ENCODE measurements at places on chromosomes 6 and 20.

DNA sequence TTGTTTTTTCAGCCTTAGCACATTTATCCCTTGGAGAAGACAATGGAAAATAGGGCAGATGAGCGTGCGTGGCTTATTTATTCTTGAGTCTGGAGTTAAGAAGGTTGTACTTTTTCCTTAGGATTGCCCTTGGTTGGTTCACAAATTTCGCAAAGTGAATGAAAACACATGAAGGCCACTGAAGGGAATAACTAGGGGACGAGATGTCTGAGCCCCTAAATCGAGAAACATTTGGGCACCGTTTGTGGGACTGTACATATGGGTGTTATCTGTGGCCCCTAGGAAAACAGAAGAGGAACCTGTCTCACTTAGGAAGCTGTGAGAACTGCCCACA lies 19.4 kb upstream of the TRIM27 start:
- DNase-seq: no peak

DNA sequence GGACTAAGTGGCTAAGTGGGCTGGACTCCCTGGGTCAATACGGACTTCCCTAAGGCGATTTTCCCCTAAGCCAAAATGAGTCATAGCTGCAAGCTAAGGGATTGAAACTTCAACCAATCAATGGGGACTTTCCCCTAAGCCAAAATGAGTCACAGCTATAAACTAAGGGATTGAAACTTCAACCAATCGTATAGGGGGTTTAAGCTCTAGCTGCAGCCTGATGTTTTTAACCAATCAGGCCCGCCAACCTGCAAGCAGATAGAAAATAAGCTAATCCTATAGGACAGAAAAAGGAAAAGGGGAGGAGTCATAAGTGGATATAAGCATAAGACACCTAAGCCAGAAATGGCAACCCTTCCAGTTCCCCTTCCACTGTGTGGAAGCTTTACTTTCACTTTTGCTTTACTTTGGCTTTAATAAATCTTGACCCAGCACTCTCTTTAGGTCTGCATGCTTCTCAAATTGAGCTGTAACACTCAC lies 655.0 kb upstream of the HS3ST5 start:
- DNase-seq: no peak

- DNase-seq: no peak
These were observed 333.3 kb upstream of the ZFP64 start for GRCh38 chr20:52524861-52525260.

GRCh38 chr6:56760842-56761241 lies 118.2 kb upstream of the DST start:
- no peak for DNase-seq

DNA sequence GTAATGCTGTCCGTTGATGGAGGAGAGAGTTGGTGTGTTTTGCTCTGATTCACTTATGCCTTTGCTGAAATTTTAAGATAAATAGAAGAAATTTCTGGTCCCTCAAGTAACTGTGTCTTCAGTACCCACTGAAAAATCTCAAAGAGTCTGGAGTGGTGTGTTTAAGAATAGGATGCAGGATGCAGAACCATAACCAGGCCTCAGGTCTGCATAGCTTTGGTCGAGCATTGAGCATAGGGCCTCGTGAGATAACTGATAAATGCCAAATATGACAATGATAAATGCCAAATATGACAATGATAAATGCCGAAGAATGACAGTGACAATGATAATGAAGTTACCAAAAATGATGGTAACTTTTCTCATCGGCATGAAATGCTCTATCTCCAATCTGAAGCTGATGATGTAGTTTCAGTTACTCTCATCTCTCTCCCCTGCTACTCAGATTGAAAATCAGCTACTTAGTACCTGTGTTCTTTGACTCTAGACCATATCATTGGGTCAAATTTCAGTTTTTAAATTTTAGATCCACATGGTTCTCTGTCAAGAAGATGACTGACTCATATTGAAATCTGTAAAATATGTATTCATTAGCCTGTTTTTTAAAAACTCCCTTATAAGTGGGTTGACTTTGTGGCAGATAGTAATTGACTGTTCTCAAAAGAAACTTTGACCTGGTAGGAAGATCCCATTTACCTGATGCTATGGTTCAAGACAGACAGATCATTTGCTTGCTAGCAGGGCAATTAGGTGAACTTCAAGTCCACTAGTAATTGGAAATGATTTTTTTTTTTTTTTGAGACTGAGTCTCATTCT lies 96.6 kb downstream of the SLC16A10 start:
- no peak for DNase-seq

DNA sequence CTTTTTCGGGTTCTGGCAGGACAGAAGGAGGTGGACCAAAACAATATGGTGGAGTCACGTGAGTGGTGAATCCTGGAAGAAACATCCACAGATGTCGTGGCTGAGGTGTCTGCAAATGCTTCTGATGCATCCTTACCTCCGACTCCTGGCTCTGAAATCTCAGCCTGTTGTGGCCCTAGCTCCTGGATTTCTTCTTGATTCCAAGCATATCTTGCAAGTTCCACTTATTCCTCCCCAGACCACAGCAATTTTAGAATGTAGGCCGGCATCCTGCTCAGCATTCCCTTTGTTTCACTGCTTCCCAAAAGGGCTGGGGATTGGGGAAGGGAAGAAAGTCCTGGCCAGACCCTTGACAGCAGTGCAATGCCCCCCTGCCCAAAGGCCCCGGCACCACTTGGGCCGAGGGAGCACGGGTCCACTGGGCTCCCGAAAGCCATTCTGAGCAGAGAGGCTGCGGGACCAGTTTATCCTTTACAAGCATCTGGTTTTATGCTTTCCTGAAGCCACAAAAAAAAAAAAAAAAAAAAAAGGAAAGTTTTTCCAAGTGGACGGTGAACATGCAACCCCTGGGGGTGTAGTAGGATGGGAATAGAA lies 200.9 kb upstream of the RNF24 start:
- DNase-seq: no peak

DNA sequence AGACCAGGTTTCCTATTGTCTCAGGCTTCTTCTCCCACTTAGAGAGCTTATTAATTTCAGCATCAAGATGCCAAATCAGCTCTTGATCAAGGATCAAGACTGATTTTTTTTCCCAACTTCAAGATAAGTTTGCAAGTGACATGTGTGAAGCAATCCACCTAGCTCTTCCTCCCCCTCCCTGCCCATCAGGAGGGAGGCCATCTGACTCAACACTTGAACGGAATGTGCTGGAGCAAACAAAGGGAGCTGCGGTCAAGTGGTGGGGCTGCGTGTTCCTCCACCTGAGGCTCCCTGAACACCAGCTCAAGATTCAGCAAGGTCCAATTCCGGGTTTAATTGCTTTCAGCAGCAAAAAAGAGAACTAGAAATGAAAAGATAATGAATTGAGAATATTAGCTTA lies 38.7 kb downstream of the TTI1 start:
- no peak for DNase-seq

- DNase-seq: no peak
These were observed 29.2 kb downstream of the SYNJ2 start for GRCh38 chr6:158010591-158011477.

- DNase-seq: no peak
These were observed 93.2 kb downstream of the CLVS2 start for GRCh38 chr6:123089226-123089625.

DNA sequence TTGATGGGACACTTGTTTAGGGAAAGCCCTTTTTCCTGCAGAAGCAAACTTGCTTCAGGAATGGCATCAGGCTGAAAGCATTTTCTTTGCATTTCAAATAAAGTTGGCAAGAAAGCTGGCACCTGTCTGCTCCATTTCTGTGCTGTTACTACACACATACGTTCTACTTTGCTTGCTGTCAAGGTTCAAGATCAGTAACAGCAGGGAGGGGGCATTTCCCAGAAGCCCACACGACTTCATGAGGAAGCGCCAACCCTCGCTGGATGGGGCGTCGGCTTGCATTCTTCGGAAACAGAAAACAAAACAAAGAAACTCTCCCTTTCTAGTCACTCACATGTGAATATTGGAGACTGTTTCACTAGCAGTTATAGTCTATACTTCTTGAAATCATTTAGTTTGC lies 46.4 kb downstream of the AKAP12 start:
- DNase-seq: no peak

DNA sequence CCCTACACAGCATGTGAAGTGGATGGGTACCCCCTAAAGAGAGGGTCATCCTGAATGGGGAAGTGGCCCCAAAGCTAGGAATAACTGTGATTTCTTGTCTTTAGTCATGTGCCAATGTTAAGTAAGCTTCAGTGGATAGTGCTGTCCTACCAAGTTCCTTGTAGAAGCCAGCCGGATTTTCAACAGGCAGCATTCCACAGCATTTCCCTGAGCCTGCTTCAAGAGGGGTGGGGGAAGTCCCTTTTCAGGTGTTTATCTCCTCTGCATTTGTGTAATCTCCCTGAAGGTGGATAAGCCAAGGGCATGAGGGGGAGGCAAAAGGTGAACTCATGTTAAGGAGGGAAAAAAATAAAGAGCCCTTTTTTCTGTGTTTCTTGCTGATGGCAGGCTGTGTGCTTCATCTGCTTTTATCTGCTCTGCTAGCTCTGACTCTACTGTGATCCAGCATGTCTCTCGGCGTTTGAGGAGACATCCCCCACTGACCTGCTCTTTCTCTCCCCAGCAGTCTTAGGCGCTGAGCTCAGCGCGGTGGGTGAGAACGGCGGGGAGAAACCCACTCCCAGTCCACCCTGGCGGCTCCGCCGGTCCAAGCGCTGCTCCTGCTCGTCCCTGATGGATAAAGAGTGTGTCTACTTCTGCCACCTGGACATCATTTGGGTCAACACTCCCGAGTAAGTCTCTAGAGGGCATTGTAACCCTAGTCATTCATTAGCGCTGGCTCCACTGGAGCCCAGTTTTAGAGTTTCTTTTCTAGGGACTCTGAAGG lies 1.9 kb downstream of the EDN1 start:
- no peak for DNase-seq

DNA sequence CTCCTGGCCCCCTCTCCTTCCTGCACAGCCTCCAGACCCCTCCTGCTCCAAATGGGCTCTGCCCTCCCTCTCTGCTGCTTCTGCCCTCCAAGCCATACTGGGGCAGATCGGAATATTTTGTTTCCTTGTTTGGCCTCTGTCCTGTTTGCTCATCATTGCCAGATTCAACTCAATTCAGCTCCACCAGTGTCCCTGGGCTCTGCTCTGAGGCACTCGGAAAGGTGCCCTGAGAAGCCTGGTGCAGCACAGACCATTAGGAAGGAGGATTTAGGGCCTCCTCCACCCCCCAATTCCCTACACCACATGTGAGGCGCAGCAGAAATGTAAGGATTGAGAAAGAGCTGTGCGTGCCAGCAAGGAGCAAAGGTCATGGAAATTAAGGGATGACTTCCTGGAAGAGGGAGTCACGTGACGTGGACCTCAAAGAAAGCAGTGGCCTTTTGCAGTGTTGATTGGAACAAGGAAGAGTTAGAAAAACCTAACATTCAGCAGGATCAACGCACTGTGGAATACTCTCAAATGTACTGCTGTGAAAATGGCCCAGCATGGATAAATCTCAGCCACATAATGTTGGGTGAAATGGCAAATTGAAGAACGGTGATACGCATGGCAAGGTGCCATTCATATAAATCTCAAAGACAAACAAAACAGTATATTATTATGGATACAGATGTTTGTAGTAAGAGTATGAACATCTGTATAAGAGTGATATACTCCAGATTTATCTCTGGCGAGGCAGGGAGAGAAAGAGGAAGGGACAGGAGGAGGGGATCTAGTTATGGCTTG lies 229.5 kb upstream of the RNF24 start:
- DNase-seq: no peak

DNA sequence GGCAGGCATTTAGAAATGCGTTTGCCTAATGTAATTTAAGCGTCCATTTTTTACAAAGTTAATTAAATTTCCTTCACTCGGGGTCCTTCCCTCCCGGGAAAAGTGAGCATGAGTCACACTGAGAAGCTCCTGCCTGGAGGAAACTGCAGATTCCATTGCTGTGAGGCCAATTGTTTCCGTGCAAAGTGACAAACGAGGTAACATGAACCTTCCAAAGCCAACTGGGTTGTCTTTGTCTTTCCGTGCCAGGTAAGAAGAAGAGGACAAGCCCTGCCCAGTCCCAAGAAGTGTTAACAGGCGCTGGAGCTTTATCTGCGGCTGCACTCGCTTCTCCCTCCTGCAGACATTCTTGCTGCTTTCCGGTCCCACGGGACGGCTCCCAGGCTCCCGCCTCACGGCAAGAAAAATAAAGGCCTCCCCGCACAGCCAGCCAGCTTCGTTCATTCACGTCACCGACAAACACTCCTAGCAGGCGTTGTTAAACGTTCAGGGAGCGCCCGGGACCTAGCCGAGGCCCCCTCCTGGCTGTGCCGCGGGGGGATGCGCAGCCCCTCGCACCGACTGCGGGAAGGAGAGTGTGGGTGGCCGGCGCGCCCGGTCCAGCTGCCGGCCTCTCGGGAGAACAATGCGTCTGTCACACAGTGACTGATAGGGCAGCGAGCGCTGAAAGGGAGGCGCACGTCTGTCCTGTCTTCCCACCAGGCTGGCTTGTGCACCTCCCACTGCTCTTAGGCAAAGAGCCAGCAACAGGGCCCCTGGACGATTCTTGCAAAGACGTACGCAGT lies 61.5 kb upstream of the HDDC2 start:
- DNase-seq: no peak

- DNase-seq: no peak
These were observed 36.7 kb upstream of the NNAT start for GRCh38 chr20:37484331-37484730.

DNA sequence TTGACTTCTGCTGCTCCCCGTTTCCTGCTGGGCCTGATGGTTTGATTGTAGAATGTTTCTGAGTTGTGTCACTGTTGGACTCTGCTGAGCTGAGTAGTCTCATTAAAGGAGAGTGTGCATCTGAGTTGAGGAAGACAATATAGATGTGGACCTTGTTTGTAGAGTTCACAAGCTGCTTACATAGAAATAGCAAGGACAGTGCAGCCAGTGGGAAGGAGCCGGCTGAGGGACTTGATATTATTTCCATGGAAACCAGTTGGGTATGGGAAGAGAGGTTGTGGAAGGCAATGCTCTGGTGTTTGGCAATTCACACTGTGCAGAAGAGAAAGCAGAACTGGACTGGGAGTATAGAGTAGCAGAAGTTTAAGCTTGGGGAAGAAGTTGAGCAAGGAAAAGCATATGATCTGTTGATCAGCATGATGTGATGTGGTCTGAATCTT lies 14.8 kb downstream of the IGF2R start:
- DNase-seq: no peak

- no peak for DNase-seq
These were observed 224.9 kb upstream of the OPRM1 start for GRCh38 chr6:153814136-153814535.

GRCh38 chr6:52724406-52725121 lies 38.7 kb downstream of the GSTA2 start:
- DNase-seq: peak; percentile 25

- DNase-seq: no peak
These were observed 11.5 kb upstream of the SRF start for GRCh38 chr6:43159599-43159998.

- no peak for DNase-seq
These were observed 62.7 kb downstream of the COL12A1 start for GRCh38 chr6:75143191-75143590.

- DNase-seq: no peak
These were observed 55.8 kb downstream of the FOXO3 start for GRCh38 chr6:108616544-108616943.

GRCh38 chr20:36086767-36087166 lies 67.8 kb upstream of the EPB41L1 start:
- no peak for DNase-seq

- no peak for DNase-seq
These were observed 10.4 kb downstream of the PXT1 start for GRCh38 chr6:36432151-36432671.
